ENCODE measurements at places on chromosomes 1 and 21.

DNA sequence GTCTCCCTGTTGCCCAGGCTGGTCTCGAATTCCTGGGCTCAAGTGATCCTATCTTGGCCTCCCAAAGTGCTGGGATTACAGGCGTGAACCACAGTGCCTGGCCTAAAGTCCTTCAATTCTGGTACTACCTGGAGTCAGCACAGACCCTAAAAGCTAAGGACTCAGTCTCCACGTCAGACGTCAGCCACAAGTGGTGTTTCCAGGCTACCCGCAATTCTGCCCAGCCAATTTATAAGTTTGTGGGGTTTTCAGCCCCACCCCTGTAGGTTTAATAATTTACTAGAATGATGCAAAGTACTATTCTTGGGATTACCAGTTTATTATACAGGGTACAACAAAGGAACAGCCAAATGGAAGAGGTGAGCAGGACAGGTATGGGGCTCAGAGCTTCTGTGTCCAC lies 10.6 kb upstream of the DIP2A start:
- DNase-seq, result no peak

GRCh38 chr1:154589780-154590179 lies 18.2 kb downstream of the ADAR start:
- DNase-seq, result no peak

DNA sequence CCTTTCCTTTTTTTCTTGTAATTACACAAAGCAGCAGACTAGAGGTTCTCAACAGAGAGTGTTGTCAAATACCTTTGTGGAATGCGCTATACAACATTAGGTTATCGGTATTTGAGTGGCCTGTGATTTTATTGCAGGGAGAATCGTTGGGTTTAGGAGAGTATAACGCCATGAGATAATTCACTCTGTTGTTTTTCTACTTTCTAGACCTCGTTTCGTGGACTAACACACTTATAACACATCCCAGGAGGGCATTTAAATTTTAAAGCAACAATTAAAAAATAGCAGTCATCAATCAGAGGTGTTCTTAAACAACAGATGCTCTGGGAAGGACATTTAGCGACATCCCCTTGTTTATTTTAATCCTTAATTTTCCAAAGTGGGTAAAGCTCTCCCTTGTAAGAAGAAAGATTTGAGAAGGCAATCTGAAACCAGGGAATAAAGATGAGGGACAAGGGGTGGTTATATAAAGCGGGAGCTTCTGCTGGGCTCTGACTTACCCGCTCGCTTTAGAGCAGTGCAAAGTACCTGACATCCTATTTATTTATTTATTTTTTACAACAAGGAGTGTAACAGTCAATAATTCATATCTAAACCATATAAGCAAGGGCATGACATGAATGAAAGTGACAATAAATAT lies 4.9 kb downstream of the PBX1 start:
- DNase-seq, result peak; percentile 39

DNA sequence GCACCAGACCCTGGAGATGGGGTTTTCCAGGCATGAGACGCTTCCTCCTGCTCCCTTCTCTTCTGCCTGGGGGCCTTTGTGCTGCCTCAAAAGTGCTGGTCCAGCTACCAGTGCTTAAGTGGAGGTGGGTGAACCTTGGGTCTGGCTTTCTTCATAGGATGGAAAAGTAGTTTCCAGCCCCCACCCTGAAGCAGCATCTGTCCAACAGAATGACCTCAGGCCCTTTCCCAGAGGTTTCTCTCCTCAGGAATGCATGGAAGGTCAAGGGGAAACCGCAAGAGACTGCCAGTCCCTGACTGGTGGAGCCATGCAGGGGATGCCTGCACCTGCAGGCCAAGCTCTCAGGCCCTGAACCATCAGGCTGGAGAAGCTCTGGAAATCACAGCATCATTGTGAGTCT lies 63.8 kb downstream of the HMGB4 start:
- DNase-seq, result no peak

DNA sequence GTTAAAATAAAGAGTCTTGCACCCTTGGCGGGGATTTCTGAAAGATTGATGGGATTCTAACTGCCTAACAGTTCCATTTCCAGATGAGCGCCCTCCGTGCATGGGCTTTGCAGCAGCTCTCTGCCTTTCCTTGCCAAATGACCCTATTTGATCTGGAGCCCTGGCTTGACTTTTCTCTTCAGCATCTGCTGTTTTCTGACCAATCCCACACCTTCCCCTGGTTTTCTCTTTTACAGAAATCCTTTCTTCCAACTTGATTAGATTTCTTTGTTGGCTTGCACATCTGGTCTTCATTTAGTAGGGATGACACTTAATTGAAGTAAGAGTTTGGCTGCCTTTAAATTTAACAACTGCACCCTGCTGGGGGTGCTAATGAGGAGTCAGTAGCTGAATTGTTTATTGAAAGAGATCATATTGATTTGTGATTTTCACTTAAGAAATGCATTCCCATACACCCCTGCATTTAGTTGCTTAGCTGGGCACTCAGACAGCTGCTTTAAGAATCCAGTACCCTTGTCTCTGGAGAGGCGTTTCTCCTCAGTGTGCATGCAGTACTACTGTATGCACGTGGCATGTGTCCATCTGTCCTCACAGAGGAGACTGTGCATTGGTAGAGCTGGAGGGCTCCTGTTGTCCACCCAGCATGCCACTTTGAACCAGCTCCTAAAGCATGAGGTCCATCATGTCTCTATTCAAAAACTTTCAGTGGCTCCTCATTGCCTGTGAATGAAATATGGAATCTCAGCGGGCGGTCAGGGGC lies 99.7 kb downstream of the NOS1AP start:
- no peak for DNase-seq

DNA sequence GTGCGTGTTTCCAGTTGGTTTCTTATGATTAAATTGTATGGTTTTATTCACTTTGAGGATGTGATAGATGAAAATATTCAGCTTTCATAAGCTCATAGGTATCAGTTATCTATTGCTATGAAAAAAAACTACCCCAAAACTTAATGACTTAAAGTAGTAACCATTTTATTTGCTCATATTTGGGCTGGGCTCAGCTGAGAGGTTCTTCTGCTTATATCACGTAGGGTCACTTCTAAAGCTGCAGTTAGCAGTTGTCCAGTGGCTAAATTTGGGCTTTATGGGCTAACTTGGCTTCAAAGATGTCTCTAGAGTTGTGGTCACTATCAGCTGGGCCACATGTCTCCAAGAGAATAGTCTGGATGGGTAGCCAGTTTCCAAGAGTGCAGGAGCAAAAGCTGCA lies 206.4 kb upstream of the LYPLAL1 start:
- no peak for DNase-seq

GRCh38 chr1:235098991-235099390 lies 29.6 kb downstream of the TOMM20 start:
- DNase-seq, result no peak

- DNase-seq, result no peak
Measured at GRCh38 chr1:29524285-29525065, 288.2 kb downstream of the PTPRU start.

GRCh38 chr1:109040627-109040988 lies 1.3 kb downstream of the WDR47 start:
- DNase-seq, result no peak

DNA sequence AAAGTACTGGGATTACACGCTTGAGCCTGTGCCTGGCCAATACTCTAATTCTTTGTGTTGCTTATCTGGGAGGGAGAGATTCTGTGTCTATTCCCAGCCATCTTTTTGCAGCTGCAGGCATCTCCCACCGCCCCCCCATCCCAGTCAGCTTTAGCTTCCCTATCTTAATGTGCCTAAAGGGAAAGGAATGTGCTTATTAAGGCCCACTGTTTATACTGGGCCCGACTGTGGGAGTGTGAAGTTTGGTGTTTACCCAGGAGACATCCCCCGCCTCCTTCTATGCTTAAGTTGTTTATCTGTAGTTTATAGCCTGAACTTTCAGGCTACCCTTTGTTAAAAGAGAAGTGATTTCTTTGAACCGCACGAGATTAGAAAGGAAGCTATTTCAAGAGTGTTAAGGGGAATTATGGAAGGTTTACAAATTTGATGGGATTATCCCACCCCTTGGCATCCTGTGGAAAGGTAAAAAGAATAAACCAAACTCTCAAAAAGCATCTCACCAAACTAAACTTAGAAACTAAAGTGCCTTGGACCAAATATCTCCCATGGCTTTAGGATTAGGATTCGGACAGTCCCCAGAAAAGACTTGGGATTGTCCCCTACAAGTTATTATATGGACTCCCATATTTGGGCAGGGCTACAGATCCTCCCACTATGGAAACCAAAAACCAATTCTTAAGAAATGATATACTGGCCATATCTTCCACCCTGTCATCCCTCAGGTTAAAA lies 25.5 kb upstream of the ZNF496 start:
- no peak for DNase-seq

DNA sequence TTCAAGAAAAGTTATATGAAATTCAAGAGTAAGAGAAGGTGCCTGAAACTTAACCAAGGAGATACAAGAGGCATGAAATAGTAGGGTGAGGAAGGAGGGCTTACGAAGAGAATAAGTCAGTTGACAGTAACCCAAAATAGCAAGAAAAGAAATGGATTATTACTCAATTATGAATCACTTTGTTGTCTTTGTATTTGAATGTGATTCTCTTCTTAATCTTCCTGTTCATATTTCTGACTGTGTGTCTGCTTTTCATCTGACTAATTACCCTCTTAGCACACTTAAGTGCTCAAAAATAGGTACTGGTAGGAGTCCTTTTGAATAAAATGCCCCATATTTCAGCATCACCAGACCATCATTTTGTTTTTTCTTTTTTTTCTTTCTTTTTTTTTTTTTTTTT lies 39.4 kb downstream of the GLMN start:
- no peak for DNase-seq

GRCh38 chr1:10651793-10652192 lies 144.7 kb downstream of the CASZ1 start:
- DNase-seq, result peak; percentile 23

- DNase-seq, result no peak
Measured at GRCh38 chr21:43984905-43985689, 27.0 kb upstream of the TRAPPC10 start.

GRCh38 chr1:39632682-39633417 lies 6.6 kb downstream of the HEYL start:
- peak; percentile 74 for DNase-seq

DNA sequence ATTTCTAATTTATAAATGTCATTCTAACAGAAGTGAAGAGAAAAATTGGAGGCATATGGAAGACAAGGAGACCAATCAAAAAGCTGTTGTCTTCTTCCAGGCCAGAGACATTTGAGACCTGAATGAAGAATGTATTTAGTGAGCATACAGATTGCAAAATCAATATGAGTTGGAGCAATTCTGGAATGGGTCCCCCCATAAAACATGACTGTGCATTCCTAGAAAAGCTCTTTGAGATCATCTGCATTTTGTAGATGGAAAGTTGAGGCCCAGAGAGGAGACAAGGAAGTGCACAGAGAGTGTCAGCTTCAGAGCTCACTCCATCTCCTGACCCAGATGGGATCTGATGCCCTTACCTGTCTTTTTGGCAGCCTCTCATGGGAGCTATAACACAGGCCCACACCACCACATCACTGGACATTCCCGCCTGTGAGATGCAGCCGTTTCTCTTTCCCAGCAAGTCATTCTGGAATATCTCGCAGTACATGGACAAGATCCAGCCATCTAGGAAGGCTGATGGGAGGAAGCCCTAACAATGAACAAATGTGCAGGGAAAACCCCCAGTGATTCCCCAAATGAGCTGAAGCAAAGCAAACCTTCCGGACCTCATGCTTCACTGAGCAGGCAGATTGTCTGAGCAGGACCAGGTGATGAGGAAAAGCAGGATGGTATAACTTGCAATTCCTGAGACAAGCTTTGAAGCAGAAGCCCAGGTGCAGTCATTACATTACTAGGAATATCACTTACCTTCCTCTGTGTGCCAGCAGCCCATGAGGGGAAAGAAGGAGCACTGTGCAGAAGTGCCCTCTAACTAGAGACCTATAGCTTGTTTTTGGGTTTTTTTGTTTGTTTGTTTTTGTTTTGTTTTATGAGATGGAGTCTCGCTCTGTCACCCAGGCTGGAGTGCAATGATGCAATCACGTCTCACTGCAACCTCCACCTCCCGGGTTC lies 445.6 kb downstream of the PLPP3 start:
- no peak for DNase-seq

- DNase-seq, result no peak
Measured at GRCh38 chr1:157097692-157098091, 1.9 kb downstream of the ETV3L start.

DNA sequence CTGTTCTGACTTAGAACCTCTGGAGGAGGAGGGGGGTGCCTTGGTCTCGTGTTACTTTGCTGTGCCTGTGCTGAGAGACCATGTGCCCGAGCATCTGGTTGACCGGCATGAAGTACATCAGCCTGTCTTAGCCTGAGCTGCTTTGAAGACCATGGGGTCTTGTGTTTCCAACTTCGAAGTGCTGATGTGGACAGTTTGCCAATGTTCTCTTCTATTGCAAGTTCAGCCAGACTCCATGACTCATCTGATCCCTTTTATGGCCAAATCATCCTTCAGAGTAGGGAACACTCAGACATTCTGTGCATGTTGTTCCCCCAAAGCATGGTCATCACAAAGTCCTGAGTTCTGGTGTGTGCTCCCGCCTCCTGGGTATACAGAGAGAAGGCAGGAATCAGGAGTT lies 6.0 kb upstream of the PLA2G2C start:
- DNase-seq, result no peak

DNA sequence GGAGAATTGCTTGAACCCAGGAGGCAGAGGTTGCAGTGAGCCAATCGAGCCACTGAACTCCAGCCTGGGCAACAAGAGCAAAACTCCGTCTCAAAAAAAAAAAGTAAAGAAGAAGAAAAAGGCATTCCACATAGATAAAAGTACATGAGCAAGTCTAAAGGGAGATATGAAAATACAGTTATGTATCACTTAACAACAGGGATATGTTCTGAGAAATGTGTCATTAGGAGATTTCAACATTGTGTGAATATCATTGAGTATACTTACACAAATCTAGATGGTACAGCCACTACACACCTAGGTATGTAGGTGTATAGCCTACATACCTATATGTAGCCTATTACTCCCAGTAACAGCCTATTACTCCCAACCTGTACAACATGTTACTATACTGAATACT lies 12.7 kb downstream of the ARNT start:
- no peak for DNase-seq

GRCh38 chr1:62484824-62485468 lies 48.1 kb downstream of the USP1 start:
- DNase-seq, result no peak

GRCh38 chr1:201584471-201585092 lies 45.7 kb downstream of the NAV1 start:
- no peak for DNase-seq

DNA sequence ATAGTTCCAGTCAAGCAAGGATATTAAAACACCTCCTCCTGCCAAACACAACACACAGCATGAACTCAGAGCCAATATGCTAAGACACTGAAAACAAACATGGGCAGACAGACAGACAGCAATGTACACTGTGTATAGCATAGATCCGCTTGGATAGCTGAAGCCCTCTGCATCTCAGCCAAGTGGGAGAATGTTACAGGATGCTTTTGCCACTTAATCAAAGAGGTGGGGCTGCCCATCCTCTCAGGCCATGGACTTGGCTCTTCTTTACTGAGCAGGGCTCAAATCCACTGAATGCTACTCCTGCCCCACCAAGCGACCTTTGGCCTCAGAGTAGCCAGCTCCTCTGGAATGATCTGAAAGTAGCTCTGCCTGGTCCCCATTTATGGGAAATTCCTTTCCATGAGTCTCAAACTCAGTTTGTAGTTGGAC lies 64.7 kb upstream of the NGF start:
- no peak for DNase-seq

Measured in NCI-H1417 (cell line).